ENCODE measurements at places on chromosomes 7 and 10.
A peak's percentile ranks its signal among the peaks of the same experiment; 100 is the strongest.

DNA sequence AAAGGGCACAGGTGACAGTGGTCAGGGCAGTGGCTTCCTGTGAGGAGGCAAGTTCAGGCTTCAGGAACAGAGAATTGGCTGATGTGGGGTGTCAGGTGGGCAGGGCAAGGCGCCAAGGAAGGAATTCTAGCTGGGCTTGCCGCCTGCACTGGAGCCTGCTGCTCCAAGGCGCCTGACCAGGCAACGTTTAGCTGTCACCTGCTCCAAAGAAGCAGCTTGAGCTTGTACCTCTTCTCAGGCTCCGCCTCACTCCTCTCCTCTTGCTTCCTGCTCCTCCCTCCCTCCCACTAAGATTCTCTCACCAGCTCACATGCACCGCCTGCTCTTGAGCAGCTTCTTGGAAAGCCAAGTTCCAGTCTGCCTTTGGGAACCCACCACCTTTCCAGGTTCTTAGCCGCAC lies 187.4 kb upstream of the GRB10 start:
- no peak for DNase-seq

DNA sequence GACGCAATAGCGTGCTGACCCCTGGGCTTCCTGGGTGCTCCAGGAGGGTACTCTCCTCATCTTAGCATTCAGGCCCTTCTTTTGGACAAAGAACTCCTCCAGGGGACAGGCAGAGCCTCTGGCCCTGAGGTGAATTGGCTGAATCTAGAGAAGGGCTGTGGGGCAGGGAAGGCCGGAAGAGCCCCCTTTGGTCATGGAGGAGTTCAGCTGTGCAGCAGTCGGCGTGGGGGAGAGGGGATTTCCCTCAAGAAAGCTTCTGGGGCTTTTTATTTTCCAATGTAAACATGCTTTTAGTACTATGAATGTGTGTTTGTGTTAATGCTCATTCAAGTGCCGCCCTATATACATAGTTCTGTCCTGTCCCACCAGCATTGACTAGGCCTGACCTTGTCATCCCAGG lies 38.8 kb downstream of the FIGNL1 start:
- DNase-seq, result peak; percentile 48

DNA sequence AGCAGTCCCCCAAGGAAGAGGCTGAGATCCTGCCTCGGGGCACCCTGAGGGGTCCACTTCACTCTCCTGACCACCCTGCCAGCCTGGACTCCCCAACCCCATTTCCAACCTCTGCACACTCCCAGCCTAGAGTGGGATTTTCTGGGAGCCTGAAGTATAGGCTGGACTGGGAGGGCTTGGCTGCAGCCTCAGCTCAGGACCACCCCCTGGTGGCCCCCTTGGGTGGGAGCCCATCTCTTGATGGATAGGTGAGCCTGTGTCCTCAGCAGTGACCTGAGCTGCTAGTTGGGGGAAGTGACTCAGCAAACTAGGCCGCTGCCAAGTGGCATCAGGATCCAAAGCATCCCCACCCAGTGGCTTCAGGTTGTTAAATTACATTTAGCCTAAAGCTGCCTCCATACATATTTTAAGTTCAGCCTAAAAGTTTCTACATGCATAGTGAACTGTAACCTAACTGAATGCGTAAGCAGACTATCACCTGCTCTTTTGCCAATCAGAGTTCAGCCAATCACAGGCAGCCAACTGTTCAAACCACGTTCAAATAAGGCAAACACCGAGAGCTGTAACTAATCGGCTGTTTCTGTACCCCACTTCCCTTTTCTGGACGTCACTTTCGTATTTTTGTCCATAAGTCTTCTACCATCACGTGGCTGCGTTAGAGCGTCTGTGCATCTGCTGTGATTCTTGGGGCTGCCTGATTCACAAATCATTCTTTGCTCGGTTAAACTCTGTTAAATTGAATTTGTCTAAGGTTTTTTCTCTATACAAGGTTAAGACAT lies 144.0 kb downstream of the PLPP4 start:
- DNase-seq, result peak; percentile 62

DNA sequence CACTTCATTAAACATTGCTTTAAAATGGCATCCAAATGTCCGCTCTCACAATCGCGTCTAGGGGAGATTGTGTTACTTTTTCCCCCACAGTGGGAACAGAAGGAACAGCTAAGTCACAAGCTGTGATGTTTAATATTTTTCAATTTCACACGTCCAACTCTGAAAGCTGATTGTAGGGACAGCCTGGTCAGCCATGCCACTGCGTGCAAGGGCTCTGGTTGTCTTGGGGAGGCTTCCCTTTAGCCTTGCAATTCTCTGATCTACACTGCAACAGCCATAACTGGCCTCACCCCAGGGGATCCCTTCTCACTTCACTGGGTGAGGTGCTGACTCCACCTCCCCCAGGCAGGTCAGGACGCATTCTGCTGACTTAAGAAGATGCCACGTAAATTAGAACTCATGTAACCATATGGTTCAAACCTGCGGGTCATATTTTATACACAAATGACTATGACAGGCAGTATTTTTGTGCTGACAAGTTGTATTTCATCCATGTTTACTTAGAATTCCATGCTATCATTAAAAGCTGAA lies 425.2 kb upstream of the NFE2L3 start:
- no peak for DNase-seq
